D721Med (cell line): ENCODE measurements at places on chromosomes 5 and 9.

GRCh38 chr9:14939378-14939777 is 29.1 kb upstream of the FREM1 start:
- no peak for DNase-seq

- no peak for DNase-seq
Observed at GRCh38 chr9:10008101-10008799, 604.6 kb downstream of the PTPRD start.

GRCh38 chr9:135249711-135250110 is 162.2 kb downstream of the OLFM1 start:
- no peak for DNase-seq

DNA sequence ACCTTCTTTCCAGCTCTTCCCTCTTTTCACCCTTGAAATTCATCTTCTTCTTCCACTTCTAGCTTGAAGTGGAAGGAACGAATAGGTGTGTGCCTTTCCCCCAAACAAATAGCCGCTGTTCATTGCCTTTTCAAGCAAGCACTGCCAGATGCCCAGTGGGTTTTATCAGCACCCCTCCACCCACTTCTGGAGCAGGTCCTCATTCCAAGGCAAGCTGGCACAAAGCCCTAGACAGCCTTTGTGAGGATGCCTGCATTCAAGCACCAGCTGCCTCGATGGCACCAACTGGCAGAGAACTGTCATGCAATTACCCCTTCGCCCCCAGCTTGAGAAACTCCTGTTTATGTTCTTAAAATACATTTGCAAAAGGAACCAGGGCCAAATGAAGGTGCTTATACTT is 36.5 kb downstream of the SERINC5 start:
- DNase-seq = no peak

DNA sequence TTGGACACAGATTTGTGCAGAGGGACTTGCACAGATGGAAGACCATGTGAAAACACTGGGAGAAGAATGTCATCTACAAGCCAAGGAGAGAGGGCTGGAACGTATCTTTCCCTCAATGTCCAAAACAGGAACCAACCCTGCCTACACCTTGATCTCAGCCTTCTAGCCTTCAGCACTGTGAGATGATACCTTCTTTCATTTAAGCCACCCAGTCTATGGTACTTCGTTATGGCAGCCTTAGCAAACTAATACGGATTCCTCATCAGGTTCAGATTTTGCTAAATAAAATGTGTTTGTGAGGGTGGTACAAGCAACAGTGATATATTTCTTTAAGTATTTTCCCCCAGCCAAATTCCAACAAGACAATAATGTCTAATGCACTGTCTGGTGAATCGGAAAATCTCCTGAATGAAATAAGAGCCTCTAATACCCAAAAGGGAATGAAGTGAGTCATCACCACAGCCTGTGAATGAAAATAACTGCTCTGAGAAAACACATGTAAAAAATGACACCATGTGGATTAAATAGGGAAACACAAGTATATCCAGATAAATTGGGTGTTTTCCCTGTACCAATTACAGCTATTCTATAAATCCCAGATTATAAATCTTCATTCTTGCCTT is 182.8 kb upstream of the TARS1 start:
- DNase-seq = no peak

DNA sequence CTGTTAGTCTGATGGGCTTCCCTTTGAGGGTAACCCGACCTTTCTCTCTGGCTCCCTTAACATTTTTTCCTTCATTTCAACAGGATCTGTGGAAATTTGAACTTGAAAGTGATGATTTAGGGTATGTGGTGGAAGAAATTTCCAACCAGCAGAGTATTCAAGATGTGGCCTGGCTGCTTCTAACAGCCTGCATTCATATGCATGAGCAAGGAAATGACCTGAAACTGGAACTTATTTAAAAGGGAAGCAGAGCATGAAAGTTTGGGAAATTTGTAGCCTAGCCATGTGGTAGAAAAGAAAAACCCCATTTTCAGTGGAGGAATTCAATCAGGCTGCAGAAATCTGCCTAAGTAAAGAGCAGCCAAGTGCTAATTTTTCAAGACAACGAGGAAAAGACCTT is 41.7 kb downstream of the UNC13B start:
- DNase-seq = no peak

DNA sequence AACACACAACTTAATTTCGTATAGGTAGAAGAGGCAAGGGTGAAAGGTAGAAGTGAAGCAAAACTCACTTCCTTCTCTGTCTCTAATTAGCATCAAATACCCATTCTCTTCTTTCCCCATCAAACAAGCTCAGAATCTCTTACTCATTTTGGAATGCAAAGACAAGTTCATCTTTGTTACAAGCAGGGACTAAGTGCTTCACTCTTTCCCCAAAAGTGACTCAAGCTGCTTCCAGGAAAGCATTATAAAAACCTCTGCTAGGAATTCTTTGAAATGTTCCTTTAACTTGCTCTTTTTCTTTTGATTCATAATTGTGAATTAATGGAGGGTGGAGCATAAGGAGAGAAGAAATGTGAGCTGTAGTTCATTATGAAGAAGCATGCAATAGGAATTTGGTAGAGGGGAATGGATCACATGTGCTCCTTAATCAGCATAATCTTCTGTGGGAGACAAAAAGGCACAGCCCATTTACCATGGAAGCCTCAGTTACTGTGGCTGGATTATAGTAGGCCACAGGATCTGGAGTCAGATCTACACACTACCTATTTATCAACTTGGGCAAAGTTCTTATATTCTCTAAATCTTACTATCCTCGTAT is 109.5 kb upstream of the DPYSL3 start:
- DNase-seq = no peak

- DNase-seq = no peak
Observed at GRCh38 chr5:157431544-157432200, 28.3 kb upstream of the NIPAL4 start.

- no peak for DNase-seq
Observed at GRCh38 chr5:8458038-8458383, 589.1 kb downstream of the MTRR start.

GRCh38 chr5:103435136-103435889 is 127.3 kb downstream of the NUDT12 start:
- no peak for DNase-seq

- DNase-seq = no peak
Observed at GRCh38 chr9:70304810-70305209, 46.0 kb downstream of the SMC5 start.

- no peak for DNase-seq
Observed at GRCh38 chr9:135888766-135889394, 18.5 kb downstream of the CAMSAP1 start.

GRCh38 chr5:74497706-74498105 is 142.8 kb downstream of the ENC1 start:
- DNase-seq = no peak

- DNase-seq = no peak
Observed at GRCh38 chr5:146076455-146076854, 28.9 kb downstream of the PLAC8L1 start.

DNA sequence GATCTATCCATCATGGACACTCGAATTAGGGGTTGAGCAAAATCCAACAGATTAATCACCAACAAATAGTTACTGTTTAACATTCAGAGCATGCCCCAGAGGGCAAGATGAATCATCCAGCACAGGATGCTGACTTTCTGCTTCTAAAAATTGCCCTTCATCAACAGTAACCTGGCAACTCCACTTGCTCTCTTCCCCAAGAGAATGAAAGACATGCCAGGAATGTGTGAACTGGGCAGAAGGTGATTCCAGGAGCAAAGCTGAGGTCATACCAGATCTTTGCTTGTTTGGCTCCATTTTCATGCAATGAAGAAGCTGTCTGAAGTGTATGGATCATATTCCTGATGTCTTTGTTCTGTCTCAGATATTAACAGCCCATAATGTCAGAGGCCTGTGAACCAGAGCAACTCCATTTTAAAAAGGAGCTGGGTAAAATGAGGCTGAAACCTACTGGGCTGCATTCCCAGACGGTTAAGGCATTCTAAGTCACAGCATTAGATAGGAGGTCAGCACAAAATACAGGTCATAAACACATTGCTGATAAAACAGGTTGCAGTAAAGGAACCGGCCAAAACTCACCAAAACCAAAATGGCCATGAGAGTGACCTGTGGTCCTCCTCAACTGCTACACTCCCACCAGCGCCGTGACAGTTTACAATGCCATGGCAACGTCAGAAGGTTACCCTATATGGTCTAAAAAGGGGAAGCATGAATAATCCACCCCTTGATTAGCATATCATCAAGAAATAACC is 2.5 kb upstream of the ZNF367 start:
- DNase-seq = no peak

DNA sequence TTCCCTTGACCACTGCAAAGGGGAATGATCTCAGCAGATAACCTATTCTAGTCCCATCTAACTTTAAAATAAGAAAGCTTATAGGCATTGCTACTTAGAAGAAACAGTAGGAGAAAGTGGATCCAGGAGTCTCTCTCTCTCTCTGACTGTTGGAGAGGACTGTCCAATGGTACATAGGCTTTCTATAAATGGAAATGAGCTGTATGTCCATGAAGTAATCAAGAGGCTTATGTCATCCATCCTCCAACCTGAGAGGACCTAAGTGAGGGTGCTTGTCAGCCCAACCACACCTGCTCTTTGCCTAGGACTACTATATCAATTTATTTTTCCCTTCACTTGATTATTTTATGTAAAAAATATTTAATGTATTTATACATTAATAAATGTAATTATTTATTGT is 172.3 kb downstream of the PAPPA start:
- DNase-seq = no peak

- no peak for DNase-seq
Observed at GRCh38 chr9:125754096-125754495, 6.9 kb downstream of the PBX3 start.

- no peak for DNase-seq
Observed at GRCh38 chr5:7500256-7500655, 104.3 kb downstream of the ADCY2 start.

DNA sequence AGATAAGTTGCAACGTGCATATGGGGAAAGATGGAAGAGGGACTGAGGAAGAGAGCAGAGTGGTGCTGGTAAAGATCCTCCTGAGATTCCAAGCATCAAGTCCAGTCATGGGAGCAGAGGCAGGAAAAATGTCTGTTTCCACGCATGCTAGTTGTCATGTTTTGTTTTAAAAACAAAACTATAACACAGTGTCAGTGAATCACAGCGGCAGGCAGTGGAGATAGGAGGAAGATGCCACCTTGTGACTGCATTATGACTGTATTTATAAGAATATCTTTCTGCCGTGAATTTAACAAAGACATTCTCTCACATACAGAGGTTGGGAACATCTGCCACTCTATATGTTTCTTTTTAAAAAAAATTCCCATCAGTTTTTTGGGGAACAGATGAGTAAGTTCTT is 3.7 kb upstream of the SVEP1 start:
- DNase-seq = no peak

GRCh38 chr9:120379611-120380010 is 200.4 kb downstream of the CDK5RAP2 start:
- DNase-seq = no peak

DNA sequence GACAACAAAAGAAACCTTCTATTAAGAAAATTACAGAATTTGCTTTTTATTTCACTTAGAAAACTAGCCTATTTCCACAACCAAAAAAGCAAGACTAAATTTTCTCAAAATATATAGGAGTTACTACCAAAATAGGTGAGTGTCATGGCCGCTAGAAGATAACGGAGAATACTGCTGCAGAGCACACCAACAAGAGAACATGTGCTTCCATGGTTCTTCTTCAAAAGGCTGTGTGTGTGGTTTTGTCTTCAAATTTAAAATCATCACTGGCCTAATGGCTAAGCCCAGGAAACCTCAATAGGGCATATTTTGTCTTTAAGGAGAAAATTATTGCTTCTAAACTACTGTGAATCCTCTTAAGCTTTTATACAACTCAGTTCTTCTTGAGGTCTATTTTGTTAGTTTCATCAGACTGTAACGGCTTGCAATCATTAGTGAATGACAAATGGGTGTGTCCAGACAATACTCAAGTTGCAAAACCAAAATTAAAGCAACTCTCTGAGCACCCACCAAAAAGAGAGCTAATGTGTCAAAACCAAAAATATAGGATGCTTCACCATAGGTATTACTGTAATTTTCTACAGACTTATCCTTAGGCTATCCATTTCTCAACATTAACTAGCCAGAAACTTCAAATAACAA is 3.3 kb downstream of the SETX start:
- DNase-seq = no peak

GRCh38 chr5:84332106-84332505 is 52.6 kb downstream of the EDIL3 start:
- DNase-seq = no peak
